Aorta (tissue), 5 donors: ENCODE measurements at places on chromosomes 16 and 17. TPM values are rescaled to one million over a fixed set of nuclear protein-coding genes. Genes with fewer than 3 reads are reported as not detected.

Gene DYNLRB2
- not detected for total RNA-seq

- H3K4me1 ChIP-seq: no peaks in the 10 kb centered on the region
- no peak for DNase-seq
- H3K4me3 ChIP-seq: no peak overlapping the region
- H3K27ac ChIP-seq: no peak overlapping the region
- no peaks in the 10 kb centered on the region for H3K36me3 ChIP-seq
Observed at GRCh38 chr16:68995011-68995504, 110.4 kb upstream of the HAS3 start.

DNA sequence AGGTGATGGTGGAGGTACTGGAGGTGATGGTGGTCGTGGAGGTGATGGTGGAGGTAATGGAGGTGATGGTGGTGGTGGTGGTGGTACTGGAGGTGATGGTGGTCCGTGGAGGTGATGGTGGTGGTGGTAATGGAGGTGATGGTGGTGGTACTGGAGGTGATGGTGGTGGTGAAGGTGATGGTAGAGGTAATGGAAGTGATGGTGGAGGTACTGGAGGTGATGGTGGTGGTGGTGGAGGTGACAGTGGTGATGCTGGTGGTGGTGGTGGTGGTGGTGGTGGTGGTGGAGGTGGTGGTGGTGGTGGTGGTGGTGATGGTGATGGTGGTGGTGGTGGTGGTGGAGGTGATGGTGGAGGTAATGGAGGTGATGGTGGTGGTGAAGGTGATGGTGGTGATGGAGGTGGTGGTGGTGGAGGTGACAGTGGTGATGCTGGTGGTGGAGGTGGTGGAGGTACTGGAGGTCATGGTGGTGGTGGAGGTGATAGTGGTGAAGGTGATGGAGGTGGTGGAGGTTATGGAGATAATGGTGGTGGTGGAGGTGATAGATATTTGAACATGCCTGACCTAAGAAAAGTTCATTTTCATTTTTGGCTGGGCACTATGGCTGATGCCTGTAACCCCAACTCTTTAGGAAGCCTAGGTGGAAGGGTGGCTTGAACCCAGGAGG is 55.0 kb downstream of the RNF213 start:
- H3K36me3 ChIP-seq: peaks cover 6% of the 10 kb centered on the region
- no peaks in the 10 kb centered on the region for H3K27me3 ChIP-seq
- H3K4me3 ChIP-seq: no peak overlapping the region
- H3K27ac ChIP-seq: no peak overlapping the region
- H3K4me1 ChIP-seq: no peaks in the 10 kb centered on the region

DNA sequence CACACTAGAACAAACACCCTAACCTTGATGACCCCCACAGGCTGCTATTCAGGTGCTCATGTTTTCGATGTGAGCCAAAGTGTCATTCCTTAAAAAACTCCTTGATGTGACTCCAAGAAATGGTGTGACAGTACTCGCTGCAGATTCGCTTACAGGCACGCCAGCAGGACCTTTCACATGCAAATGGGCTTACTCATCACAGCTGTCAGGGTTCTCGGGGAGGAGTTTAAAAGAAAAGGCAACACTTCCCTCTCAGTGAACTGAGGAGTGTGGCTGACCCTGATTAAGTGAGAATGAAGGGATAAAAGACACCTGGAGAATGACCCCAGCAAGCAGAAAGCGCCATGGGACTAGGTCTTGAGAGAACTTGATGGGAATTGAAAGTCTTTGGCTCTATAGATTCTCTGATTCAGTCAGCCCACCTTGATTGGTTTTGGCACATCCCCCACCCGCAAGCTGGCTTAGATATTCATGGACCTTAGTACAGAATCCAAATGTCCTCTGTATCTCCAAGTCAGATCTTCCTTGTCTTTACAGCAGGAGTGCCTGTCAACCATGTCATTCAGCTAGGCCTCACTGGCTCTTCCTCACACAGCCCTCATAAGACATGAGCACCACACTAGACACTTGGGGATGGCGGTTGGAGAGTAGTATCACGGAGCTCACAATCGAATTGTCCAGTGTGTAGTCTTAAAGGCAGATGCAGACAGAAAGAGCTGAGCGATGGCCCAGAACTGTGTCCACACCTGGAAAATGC is 82.6 kb downstream of the HIC1 start:
- no peaks in the 10 kb centered on the region for H3K27me3 ChIP-seq
- DNase-seq: no peak
- H3K4me3 ChIP-seq: no peak overlapping the region
- peaks cover 1% of the 10 kb centered on the region for H3K36me3 ChIP-seq
- H3K27ac ChIP-seq: no peak overlapping the region

DNA sequence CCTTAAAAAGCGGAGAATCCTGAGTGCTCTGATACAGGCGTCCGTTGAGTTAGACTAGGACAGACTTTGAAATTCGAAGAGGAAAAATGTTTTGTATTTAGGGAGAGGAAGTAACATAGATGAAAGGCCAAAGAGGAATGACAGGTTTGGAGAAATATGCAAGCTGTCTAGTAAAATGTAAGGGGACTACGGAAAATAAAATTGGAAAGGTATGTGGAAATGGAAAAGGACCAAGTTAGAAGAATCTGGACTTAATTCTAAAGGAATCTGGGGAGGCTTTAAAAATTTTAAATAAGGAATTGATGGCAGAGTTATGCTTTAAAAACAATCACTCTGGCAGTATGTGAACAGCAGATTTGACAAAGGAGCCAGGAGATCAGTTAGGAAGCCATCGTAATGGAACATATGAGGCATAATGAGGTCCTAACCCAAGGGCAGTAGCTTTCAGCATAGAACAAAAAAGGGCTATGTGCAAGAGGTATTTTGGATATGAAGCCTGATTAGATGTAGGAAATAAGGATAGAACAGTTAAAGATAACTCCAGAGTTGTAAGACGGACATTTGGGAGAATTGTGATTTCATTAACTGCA is 38.3 kb downstream of the CYB561 start:
- no peak for DNase-seq
- no peak overlapping the region for H3K4me3 ChIP-seq
- no peaks in the 10 kb centered on the region for H3K27me3 ChIP-seq
- no peak overlapping the region for H3K27ac ChIP-seq
- H3K4me1 ChIP-seq: peaks cover 3% of the 10 kb centered on the region
- peaks cover 3% of the 10 kb centered on the region for H3K36me3 ChIP-seq

Gene GSPT1
- total RNA-seq: 77.7 TPM

Gene FNDC8
- not detected for total RNA-seq

Gene NPW
- total RNA-seq: not detected

Gene ST6GALNAC1
- 1.1 TPM for total RNA-seq

DNA sequence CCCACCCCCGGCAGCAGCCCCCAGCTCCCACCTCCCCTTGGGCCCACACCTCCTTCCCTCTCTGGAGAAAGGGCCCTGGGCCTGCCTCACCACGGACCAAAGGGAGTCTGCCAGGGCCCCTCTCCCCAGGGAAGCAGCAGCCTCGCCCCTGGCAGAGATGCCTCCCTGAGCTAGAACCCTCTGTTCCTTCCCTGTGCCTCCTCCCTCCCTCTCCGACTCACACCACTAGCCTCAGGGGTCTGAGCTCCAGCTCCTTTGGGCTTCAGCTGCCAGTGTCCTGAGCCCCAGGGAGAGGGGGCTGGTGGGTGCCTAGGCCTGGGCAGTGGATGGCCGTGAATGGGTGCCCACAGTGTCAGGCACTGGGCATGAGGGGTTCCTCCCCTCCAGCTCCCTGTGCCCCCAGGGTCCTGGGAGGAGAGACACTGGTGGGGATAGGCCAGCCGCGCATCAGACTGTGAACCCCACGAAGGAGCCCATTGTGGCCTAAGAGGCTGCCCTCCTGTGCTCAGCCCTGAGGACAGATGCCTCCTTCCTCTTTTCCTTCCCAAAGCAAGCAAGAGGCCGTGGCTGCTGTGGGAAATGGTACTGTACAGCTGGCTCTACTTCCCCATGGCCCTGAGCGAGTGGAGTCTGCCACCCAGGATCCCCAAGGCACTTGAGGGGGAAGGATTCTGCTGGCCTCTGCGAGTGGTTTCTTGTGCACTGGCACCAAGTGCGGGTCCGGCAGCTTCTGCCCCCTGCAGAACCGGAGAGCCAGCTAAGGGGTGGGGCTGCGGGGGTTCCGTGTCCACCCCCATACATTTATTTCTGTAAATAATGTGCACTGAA is 20.7 kb downstream of the MMP15 start:
- DNase-seq: no peak
- no peak overlapping the region for H3K27ac ChIP-seq
- no peak overlapping the region for H3K4me3 ChIP-seq
